ENCODE measurements at places on chromosomes 5 and 9.

DNA sequence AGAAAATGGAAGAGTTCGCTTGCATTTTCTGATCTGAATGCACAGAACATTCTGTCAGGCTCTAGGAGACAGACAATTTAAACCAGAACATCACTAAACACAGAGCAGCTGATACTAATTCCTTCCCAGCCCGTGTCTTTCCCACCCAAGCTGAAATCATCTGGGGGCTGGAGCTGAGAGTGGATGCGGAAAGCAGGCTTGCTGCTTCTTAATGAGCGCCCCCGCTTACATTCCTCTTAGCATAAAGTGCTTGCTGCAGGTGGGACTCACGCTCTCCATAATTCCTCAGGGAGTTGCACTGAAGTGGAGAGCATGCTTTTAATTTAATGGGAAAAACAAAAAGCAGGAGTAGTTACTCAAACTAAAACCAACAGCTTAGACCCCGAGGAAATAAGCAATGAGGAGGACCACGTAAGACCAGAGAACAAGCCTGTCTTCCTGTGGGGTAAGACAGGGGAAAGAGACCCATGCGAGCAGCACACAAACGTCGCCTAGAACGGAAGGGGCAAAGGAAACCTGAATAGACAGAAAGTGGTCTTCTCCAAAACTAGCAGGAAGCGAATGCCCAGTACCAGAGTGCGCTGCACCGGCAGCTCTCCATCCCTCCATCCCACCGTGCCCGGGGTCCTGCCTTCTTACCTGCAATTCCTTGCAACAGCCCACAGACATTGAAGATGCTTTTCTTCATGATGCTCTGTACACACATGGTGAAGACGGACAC lies 139.3 kb downstream of the LHFPL2 start:
- DNase-seq = no peak

- no peak for DNase-seq
These were observed 339.3 kb downstream of the DRD1 start for GRCh38 chr5:175104677-175105076.

DNA sequence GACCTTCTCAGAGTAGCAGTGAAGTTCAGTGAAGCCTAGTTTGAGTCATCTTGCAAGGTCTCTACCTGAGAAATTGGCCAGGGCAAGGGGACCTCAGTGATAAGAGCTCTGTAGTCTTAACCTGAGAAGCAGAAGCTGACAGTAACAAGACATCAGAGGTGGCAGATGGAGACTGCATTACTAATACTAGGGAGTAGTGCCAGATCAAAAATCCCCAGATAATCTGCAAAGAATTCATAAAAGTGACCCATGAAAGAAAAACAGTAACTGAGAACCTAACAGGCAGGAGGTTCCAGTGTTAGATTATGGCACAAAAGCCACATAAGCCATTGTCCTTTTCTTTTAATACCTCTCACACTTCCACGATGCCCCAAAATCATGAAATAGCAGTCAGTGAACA lies 175.5 kb downstream of the MUSK start:
- no peak for DNase-seq

DNA sequence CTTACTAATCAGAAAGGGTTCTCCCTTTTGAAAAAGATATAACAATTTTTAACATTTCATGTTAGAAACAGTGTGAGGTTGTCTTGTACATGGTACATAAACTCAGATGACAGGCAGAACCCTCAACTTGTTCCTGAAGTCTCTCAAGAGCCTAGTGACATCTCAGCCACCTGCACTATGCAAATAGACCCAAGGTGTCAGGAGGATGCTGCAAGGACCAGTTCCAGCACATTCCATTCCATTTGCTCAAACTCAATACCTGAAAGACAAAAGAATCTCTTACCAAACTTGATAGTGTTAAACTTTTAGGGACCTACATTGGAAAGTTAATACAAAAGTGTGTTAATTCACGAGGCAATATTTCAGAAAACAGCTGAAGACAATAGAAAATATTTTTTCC lies 544.6 kb downstream of the CETN3 start:
- DNase-seq = no peak

DNA sequence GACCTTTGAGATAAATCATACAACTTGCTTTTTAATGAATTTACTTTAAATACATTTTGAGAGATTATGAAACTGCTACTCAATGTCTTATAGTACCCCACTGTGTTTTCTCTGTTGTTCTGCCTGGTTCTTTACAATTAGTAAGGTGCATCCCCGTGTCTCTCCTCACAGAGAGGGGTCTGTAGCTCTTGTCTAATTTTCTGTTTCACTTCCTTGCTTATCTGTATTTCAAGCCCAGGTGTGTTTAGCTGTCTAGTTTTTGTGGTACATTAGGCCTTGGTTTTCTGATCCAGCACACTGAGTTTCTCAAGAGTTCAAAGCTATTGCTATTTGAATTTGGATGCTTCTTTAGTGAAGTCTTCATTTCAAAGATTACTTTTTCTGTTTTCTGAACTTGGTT lies 105.1 kb downstream of the MAST4 start:
- DNase-seq = no peak

- no peak for DNase-seq
These were observed 337.5 kb downstream of the CDH9 start for GRCh38 chr5:26700759-26701384.

GRCh38 chr9:2209400-2209799 lies 194.3 kb downstream of the SMARCA2 start:
- no peak for DNase-seq

- no peak for DNase-seq
These were observed 1070.8 kb upstream of the SEMA6A start for GRCh38 chr5:117645400-117645799.

GRCh38 chr5:56658972-56659371 lies 156.4 kb upstream of the MAP3K1 start:
- no peak for DNase-seq
